ENCODE measurements at places on chromosomes 3 and 15.

GRCh38 chr15:45386420-45386819, 8.1 kb upstream of the GATM start:
- DNase-seq: no peak

DNA sequence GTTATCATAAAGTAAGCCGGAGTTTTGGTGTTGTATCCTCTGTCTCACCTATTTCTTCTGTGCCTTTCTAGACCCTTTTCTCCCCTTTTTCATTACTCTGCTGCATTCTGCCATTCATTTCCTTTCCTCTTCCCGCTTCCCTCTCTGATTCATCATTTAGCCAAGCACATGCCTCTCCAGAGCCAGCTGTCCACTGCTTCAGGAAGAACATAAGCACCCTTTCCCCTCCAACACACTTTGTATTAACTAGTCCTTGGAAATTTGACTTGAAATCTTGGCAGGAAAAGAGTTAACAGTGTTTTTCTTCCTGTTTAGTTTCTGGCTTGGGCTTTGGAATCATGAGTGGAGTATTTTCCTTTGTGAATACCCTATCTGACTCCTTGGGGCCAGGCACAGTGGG, 9.7 kb downstream of the APH1B start:
- DNase-seq: no peak

- DNase-seq: no peak
Observed at GRCh38 chr3:27425896-27426565, 56.8 kb upstream of the NEK10 start.

DNA sequence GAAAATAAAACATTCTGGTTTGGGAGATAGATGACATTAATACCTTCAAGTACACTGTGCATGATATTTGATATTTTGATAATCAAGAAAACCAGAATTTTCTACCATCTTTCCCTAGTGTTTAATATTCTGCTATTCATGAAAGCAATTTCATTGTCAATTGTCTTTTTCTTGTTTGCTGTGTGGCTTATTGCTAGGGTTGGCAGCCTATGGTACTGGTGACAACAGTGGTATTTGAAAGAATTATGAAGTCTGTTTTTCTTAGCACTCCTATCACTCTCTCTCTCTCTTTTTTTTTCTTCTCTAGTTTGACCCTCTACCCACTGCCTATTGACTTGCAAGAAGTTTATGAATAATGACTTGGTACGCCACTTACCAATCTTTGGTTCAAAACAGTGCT, 15.4 kb downstream of the RNF13 start:
- DNase-seq: no peak

DNA sequence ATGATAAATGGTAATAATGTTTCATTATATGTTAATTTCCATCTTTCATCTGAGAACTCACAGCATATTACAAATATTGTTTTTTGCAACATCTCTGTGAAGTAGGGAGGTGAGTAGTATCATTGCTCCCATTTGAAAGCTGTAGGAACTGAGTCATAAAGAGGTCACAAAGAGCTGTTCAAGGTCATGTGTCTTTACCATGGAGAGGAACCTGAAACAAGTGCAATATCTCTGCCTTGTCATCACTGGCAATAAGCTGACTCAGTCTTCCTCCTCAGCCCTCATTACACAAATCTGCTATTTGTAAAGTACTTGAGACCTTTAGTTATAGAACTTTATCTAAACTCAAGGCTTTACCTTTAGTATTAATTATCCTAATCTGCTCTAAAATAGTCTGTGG, 4.4 kb upstream of the ATP13A4 start:
- no peak for DNase-seq

- no peak for DNase-seq
Observed at GRCh38 chr15:43886558-43886957, 59.8 kb downstream of the WDR76 start.

DNA sequence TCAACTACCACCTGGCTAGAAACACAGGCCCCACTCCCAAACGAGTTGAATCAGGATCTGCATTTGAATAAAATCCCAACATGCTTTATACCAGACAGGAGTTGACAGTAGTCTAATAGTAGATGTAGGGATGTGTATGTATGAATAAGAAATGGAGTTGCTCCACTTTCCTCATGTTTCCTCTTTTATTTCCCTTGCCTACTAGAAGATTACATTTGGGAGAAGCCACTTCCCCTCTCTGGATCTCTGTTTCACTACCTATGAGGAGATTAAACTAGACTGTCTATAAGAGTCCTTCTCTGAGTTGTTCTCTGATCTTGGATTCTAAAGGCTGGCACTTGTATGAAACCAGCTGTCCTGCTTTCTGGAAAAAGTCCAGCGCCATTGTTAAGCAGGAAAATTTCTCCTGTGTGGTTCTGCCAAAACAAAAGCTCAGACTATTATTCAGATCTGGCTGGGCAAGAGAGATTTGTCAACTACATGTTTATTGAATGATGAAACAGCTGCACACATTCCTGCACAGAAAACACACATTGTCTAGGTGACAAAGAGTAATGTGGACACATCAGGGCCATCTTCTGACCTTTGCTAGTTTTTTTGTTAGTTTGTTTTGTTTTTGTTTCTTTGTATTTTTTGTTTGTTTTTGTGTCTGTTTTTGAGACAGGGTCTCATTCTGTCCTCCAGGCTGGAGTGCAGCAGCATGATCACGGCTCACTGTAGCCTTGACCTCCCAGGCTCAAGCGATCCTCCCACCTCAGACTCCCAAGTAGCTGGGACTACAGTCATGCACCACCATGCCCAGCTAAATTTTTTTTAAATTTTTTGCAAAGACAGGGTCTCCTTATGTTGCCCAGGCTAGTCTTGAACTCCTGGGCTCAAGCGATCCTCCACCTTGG, 29.9 kb downstream of the ACP3 start:
- DNase-seq: no peak

- DNase-seq: no peak
Observed at GRCh38 chr3:170301405-170301804, 56.1 kb upstream of the SKIL start.

GRCh38 chr15:45594319-45594718, 7.1 kb downstream of the BLOC1S6 start:
- no peak for DNase-seq

GRCh38 chr3:17852217-17852616, 109.8 kb upstream of the TBC1D5 start:
- no peak for DNase-seq

DNA sequence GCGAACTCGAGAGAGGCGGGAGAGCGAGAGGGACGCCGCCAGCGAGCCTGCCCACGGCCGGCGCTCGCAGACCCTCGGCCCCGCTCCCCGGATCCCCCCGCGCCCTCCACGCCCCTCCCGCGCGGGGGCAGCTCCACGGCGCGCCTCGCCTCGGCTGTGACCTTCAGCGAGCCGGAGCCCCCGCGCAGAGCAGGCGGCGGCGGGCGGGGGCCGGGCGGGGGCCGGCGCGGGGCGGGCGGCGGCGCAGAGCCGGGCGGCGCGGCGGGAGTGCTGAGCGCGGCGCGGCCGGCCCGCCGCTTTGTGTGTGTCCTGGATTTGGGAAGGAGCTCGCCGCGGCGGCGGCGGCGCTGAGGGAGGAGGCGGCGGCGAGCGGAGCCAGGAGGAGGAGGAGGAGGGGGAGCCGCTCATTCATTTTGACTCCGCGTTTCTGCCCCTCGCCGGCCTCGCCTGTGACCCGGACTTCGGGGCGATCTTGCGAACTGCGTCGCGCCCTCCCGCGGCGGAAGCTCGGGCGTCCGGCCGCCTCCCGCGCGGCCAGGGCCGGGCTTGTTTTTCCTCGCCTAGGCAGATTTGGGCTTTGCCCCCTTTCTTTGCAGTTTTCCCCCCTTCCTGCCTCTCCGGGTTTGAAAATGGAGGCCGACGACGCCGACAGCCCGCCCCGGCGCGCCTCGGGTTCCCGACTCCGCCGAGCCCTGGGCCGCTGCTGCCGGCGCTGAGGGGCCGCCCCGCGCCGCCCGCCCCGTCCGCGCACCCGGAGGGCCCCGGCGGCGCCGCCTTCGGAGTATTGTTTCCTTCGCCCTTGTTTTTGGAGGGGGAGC, 524 bp downstream of the IGF1R start:
- DNase-seq: peak; percentile 22

- DNase-seq: no peak
Observed at GRCh38 chr3:123678108-123678511, 93.3 kb upstream of the HACD2 start.

GRCh38 chr3:55180936-55181535, 253.2 kb upstream of the LRTM1 start:
- peak; percentile 7 for DNase-seq

- no peak for DNase-seq
Observed at GRCh38 chr3:46209746-46210470, 1.8 kb upstream of the CCR1 start.
